ENCODE measurements at places on chromosomes 3 and 15.

DNA sequence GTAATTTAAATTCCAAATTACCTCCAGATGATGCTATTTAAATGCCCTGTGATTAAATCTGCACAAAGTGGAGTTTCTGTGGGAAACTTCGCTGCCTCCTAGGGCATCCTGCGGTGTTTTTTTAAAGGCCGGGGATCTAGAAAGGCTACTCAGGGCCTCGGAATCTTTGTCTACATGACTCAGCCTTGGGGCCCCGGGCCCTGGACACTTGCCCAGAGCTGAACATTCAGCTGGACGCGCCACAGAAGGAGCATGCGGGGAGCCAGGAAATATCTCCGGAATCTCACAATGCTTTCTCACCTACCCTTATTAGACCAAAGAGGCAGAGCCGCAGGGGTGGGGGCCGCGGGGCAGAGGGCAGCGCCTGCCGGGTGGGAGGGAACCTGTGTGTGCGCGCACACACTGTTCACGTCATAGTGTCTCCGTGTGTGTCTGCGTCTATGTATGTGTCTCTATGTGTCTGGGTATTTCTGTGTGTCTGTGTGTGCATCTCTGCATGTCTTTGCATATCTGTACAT lies 145.5 kb upstream of the TPM1 start:
- DNase-seq = peak; percentile 92

GRCh38 chr3:65110661-65111060 lies 422.9 kb upstream of the ADAMTS9 start:
- DNase-seq = no peak

DNA sequence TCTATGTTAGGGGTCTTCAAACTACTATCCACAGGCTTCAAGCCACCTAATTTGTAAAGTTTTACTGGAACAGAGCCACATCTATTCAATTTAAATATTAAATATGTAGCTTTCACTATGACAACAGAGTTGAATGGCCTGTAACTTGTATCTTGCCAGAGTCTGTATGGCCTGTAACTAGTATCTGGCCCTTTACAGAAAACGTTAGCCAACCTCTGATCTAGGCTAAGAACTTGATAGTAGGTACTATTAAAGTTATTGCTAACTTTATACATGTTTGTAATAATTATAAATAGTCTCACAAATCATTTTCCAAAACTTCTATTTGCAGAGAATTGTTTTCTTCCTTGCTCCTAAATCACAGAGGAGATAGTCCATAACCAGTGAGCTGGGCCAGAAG lies 40.0 kb downstream of the ANKRD28 start:
- no peak for DNase-seq

DNA sequence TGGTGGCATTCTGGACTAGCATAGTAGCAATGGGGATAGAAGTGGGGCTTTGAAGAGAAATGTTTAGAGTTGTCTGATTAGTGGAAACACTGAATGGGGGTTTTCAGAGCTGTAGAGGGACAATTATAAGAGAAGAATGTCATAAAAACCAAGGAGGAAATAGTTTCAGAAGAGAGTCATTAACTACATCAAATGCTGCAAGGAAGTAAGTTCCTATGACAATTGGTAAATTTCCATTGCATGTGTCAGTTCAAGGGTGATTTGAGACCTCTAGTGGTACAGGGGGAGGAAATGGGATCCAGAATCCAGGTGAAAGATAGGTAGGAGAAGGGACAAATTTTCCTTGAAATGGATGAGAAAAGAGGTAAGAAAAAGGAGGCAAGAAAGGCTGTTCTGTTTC lies 68.3 kb upstream of the TBC1D5 start:
- DNase-seq = no peak

GRCh38 chr15:99536422-99537040 lies 29.3 kb upstream of the MEF2A start:
- peak; percentile 76 for DNase-seq

- peak; percentile 50 for DNase-seq
These were observed 82.9 kb upstream of the GSK3B start for GRCh38 chr3:120177151-120177550.

DNA sequence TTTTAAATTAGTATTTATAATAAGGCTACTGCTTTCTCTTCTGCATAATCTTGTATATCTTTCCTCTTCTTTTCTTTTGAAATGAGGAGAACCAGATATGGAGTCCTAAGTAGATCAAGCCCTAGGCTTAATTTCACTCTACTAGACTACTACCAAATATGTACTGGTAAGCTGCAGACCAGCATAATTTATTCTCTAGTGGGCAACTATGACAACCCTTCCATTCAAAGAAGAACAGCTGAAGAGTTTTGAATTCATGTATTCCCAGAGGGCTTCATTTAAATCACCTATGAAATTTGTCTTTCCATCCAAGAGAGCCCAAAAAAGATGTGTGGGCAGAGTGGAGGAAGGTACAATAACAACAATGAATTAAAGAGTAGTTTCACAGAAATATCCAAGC lies 10.0 kb downstream of the RAD18 start:
- DNase-seq = no peak

- DNase-seq = no peak
These were observed 23.6 kb downstream of the NBEAL2 start for GRCh38 chr3:47003056-47003410.

DNA sequence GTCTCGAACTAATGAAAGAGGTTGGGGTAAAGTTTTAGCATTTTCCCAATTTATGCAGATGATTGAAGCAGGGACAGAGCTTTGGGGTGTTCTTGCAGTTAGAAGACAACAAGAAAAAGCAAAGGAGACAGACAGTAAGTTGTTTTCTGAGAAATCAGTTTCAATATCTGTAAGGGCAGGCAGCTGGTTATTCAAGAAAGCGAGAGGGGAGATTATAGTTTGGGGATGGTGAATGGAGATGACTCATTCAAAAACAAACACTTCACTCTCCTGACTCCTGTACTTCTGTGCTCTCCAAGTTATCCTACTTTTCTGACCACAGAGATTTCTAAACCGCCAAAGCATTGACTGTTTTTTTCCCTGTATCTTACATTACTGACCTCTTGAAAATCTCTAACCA lies 352.0 kb downstream of the GAP43 start:
- DNase-seq = no peak

DNA sequence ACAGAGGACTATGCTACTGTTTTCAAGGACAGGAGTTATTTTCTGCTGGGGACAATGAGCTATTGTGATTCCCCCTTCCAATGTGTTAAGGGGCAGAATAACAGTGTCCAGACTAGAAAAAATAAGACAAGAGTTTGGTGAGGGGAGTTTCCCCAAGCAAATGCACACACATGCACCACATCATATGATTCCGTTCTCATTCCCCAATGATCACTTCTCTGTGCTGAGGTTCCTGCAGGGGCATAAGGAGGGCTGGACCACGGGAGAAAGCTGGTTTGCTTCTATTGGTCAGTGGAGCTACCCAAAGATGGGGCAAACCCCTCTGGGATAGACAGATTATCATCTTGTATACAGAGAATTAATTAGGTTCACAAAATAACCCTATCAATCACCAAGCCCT lies 80.6 kb downstream of the RBPMS2 start:
- no peak for DNase-seq

DNA sequence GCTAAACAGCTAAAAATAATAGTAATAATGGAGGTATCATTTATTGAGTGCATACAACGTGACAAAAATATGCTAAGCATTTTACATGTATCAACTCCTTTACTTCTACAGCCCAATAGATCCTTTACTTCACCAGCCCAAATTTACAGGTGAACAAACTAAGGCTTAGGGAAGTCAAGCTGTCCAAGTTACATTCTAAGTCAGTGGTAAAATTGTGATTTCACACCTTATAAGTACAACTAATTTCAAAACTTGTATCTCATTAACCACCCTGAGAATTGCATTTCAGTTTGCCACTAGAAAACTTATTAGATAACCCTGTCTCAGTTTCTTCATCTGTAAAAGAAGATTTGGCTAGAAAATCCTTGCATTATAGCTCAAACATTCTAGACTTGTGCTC lies 10.7 kb downstream of the SLC33A1 start:
- no peak for DNase-seq

GRCh38 chr15:39587731-39588530 lies 7.1 kb downstream of the THBS1 start:
- DNase-seq = no peak

DNA sequence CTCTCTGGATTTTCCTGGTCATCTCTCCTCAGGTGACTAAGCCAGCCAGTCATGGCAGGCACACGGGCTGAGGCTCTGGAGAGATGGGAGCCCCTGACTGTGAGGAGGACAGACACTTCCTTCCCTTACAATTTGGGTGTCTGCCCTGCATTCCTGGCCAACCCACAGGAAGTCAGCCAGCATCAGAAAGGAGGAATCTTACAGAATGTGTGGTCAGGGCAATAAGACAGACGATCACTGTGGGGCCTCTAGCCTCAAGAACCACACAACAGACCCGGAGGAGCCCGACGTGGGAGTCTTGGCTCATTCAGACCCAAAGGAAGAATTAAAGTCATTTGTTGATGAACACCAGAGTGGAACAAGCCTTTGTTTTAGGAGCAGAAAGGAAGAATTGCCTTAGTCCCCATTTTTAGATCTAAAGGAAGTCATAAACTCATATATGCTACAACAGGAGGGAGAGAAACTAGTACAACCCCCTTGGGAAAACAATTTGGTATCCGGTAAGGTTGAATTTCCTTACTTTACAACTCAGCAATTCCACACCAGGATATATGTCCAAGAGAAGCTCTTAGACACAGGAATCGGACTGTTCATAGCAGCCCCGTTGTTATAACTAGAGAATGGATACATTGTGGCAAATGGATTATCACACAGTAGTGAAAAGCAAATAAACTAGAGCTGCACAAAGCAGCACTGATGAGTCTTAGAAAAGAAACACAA lies 62.2 kb downstream of the ABTB1 start:
- DNase-seq = peak; percentile 87

GRCh38 chr3:141384157-141384556 lies 15.9 kb downstream of the ZBTB38 start:
- DNase-seq = no peak

DNA sequence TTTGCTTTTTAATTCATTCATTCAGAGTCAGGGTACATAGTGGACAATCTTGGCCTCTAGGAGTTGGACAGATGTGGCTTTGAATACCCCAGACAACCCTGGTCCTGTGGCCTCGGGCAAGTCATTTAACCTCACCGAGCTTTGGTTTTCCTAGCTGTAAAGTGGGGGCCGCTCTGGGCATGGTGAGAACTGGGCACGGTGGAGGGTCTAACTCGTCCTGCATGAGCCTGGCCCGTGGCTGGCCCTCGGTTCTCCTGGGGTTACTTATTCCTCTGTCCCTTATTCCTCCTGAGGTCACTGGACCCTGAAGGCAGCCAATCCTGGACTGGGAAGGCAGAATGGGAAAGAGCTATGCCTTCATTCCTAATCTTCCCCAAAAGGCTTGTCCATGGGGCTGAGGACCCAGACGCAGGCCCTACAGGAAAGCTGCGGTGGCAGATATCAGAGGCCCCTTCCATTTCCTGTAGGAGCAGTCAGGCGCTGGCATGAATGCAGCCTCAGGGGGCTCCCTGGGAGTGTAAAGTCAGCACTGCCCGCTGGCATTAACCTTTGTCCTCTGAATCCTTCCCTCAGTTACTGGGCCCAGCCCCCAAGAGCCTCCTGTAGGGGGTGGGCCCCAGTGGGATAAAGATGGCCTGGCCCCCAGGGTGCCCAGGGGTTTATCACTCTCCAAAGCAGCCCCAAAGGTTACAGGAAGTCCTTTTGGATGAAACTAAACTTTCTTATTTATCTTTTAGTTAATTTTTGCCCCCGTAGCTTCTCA lies 17.9 kb upstream of the SEC13 start:
- no peak for DNase-seq

DNA sequence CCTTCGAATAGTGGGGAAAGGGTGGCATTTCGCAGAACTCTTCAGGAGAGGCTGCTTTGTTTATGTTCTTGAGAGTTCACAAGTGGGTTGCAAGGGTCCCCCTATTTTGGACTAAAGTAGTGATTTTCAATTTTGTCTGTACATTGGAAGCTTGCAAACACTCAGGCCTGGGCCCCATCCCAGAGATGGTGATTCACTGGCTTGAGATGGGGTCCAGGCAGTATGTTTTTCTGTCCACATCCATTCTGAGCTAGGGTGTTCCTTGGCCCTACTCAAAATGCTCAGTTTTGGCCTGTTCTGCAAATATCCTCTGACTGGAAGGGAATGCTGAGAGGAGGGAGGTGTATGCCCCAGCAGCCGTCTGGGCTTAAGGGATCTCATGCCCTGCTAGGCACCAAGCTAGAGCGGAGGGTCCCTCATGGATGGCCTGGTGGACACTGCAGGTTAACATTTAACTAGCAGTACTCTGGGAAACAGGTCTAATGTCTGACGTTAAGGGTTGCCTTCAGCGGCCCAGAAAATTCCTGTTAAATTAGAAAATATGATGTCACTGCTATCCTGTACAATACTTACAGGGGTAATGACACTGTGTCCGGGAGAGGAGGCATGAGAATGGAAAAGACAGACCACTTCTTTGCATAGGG lies 181.4 kb downstream of the OPA1 start:
- DNase-seq = no peak

DNA sequence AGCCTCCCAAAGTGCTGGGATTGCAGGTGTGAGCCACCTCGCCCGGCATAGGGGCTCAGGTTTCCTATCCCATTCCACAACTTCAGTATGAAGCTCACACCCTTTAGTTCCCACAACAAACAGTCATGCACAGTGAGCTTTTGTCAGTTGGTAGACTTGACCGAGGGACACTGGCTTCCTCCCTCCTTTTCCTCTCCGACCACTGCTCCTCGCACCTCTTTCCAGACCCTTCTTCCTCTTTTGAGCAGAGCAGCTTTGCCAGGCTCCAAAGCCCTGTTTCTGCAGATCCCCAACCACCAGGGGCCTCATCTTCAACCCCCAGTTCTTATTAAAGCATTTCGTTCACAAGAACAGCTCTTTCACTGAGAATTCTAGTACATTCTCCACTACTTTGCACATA lies 12.7 kb upstream of the CILP start:
- no peak for DNase-seq

GRCh38 chr3:66993082-66993481 lies 5.0 kb upstream of the KBTBD8 start:
- DNase-seq = no peak

- DNase-seq = no peak
These were observed 343.0 kb downstream of the PLOD2 start for GRCh38 chr3:145817870-145818483.
